ENCODE measurements at places on chromosomes 12 and 14.

DNA sequence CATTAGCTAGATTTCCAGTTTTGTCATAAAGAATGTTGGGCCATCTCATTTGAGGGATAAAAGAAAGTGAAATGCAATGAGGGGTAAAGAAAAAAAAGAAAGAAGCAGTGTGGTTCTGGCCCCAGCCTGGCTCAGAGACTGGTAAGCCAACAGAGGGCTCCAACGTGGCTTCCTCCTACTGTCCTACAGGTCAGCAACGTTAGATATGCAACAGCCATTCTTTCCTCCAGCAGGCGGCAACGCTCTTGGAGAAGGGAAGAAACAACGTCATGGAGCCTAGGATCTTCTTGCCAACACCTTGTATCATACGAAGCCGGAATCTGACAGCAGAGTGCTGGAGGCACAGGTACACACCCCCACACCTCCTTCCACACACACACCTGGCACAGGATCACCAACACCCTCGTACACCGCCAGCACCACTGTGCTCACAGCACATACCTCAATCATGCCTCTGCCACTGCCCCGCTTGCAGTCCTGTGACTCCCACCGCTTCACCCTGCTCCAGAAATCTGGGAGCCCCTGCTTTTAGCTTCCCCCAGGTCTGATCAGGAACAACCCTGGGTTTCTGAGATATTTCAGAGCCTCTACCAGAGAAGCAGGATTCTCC is 102.8 kb downstream of the RPAP3 start:
- no peaks in the 10 kb centered on the region for H3K4me1 ChIP-seq
- no peaks in the 10 kb centered on the region for H3K27me3 ChIP-seq
- no peak for DNase-seq
- no peak overlapping the region for H3K4me3 ChIP-seq
- H3K27ac ChIP-seq = peak overlapping the region; percentile 69

GRCh38 chr14:89617481-89618329 is 200.7 kb upstream of the FOXN3 start:
- peak overlapping the region; percentile 85 for H3K27ac ChIP-seq
- H3K27me3 ChIP-seq = no peaks in the 10 kb centered on the region
- peak overlapping the region; percentile 97 for H3K4me3 ChIP-seq
- DNase-seq = peak; percentile 70

DNA sequence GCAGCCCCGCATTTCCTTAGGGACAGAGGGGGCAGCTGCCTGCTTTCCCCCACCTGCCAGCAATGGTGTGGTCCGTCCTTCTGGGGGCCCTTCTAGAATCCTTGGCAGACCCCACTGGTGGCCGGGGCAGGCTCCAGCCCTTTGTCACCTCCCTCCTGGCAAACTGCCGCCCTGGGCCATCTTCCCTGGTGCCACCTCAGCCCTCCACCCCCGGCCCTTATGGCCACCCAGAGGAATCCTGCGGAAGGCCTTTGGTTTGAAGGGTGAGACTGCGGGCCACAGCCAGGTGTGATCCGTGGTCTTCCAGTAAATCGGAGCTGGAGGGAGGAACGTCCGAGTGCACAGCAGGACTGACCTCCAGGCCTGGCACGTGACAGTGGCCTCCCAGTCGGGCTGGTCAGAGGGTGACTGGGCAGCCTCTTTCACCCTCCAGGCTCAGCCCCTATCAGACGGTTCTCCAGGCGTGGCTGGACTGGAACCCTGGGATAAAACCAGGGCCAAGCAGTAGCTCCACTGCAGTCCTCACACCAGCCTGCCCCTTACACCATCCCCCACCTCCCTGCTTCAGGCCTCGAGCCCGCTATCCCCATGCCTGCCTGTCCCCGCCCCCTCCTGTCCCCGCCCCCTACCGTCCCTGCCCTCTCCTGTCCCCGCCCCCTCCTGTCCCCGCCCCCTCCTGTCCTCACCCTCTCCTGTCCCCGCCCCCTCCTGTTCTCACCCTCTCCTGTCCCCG is 12.4 kb downstream of the FBRSL1 start:
- DNase-seq = no peak
- H3K27me3 ChIP-seq = no peaks in the 10 kb centered on the region
- H3K36me3 ChIP-seq = no peaks in the 10 kb centered on the region
- H3K4me1 ChIP-seq = peaks cover 22% of the 10 kb centered on the region

DNA sequence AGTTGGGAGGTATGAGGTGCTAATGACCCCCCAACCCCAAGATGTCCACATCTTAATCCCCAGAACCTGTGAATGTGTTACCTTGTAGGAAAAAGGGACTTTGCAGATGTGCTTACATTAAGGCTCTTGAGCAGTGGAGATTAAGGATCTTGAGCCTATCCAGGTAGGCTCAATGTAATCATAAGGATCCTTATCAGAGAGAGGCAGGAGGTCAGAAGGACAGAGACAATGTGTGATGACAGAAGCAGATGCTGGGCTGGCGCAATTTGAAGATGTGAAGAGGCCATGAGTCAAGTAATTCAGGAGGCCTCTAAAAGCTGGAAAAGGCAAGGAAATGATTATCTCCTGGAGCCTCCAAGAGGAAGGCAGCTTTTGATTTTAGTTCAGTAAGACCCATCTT is 90.4 kb upstream of the MAX start:
- no peak for DNase-seq
- no peaks in the 10 kb centered on the region for H3K36me3 ChIP-seq
- H3K4me1 ChIP-seq = no peaks in the 10 kb centered on the region
- no peak overlapping the region for H3K4me3 ChIP-seq
- H3K27ac ChIP-seq = no peak overlapping the region

Data from ascending aorta (tissue), 2 donors.